ENCODE measurements at places on chromosomes 2 and 18. TPM values are rescaled to one million over a fixed set of nuclear protein-coding genes. Genes with fewer than 3 reads are reported as not detected.

Gene GBX2
- 0.15 TPM for total RNA-seq

- no peaks in the 10 kb centered on the region for H3K4me1 ChIP-seq
- no peaks in the 10 kb centered on the region for H3K36me3 ChIP-seq
- no peaks in the 10 kb centered on the region for H3K27me3 ChIP-seq
- no peak for DNase-seq
- H3K27ac ChIP-seq = no peak overlapping the region
Measured at GRCh38 chr2:41878716-41879234, 169.0 kb upstream of the PKDCC start.

Gene TUBB8B
- total RNA-seq = not detected

- no peak for DNase-seq
- H3K36me3 ChIP-seq = no peaks in the 10 kb centered on the region
- peaks cover 12% of the 10 kb centered on the region for H3K4me1 ChIP-seq
- no peak overlapping the region for H3K27ac ChIP-seq
Measured at GRCh38 chr18:13366131-13366530, 147.6 kb downstream of the LDLRAD4 start.

Gene FOXD4L1
- 0.13 TPM for total RNA-seq

DNA sequence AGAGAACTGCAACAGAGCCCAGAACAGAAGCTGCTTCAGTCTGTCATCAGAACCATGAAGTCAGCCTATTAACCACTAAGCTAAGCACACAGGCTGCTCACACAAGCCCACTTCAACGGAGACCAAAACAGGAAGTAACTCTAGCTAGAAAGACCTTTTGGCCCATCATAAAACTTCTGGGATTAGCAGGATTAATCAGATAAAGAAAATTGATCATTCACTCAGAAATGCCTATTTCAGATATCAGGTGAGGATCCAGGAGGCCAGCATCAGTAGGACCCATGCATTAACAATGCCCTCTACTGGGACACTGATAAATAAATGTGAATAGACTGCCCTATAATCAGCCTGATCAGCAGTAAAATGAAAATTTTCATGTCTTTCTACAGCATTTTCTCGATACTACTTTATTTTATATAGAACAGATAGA is 101.4 kb downstream of the WDPCP start:
- peaks cover 5% of the 10 kb centered on the region for H3K4me1 ChIP-seq
- H3K36me3 ChIP-seq = no peaks in the 10 kb centered on the region
- H3K27ac ChIP-seq = no peak overlapping the region
- no peaks in the 10 kb centered on the region for H3K27me3 ChIP-seq
- no peak overlapping the region for H3K4me3 ChIP-seq
- DNase-seq = no peak

Gene SH3BP4
- 13.1 TPM for total RNA-seq

- H3K4me3 ChIP-seq = no peak overlapping the region
- no peak for DNase-seq
- no peak overlapping the region for H3K27ac ChIP-seq
- no peaks in the 10 kb centered on the region for H3K27me3 ChIP-seq
- H3K4me1 ChIP-seq = no peaks in the 10 kb centered on the region
- no peaks in the 10 kb centered on the region for H3K36me3 ChIP-seq
Measured at GRCh38 chr2:95730813-95731212, 139.0 kb downstream of the TRIM43 start.

GRCh38 chr18:53861185-53861584 is 363.3 kb downstream of the MBD2 start:
- H3K4me3 ChIP-seq = no peak overlapping the region
- no peaks in the 10 kb centered on the region for H3K4me1 ChIP-seq
- DNase-seq = no peak
- no peak overlapping the region for H3K27ac ChIP-seq
- no peaks in the 10 kb centered on the region for H3K36me3 ChIP-seq

DNA sequence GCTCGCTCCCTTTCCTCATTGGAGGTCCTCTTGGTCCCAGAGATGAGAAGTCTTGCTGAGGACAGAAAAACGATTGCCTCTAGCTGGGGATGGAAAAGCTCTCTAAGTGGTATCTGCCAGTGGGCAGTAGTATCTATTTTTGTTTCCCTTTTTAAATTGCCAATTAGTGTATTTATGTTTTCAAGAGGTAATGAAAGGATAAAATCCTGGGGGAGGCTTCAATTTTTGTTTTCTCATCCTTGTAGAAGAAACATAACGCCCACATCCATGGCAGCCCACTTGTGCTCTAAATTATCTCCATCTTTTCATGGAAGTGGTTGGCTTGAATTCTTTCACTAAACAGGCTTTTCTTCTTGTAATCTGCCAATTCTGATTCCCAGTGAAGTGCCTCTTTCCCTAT is 14.3 kb downstream of the ANKRD29 start:
- H3K36me3 ChIP-seq = no peaks in the 10 kb centered on the region
- no peak for DNase-seq
- H3K4me1 ChIP-seq = peaks cover 30% of the 10 kb centered on the region
- no peaks in the 10 kb centered on the region for H3K27me3 ChIP-seq
- no peak overlapping the region for H3K27ac ChIP-seq
- peak overlapping the region; percentile 15 for H3K4me3 ChIP-seq

Gene RESP18
- not detected for total RNA-seq

DNA sequence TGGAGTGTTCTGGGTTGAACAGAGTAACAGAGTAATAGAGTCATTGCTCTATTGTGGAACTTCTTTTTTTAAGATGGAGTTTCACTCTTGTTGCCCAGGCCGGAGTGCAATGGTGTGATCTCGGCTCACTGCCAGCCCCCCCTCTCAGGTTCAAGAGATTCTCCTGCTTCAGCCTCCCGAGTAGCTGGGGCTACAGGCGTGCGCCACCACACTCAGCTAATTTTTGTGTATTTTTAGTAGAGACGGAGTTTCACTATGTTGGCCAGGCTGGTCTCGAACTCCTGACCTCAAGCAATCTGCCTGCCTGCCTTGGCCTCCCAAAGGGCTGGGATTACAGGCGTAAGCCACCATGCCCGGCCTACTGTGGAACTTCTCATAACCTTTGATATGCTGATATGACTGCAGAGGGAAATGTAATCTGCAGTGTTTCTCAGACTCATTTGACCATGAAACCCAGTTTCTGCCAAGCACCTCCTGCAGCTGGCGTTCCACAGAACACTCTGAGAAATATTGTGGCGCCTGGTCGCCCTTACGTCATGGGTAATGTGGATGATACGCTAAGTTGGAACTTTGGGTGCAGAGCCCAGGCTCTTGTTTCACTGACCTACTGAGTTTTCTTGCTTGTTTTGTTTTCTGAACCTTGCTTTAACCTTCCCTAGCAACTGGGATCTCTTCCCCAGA is 213.8 kb downstream of the BCL2 start:
- H3K36me3 ChIP-seq = no peaks in the 10 kb centered on the region
- H3K27ac ChIP-seq = no peak overlapping the region
- no peak overlapping the region for H3K4me3 ChIP-seq
- no peaks in the 10 kb centered on the region for H3K27me3 ChIP-seq
- DNase-seq = no peak

Gene TWIST2
- 3.2 TPM for total RNA-seq

DNA sequence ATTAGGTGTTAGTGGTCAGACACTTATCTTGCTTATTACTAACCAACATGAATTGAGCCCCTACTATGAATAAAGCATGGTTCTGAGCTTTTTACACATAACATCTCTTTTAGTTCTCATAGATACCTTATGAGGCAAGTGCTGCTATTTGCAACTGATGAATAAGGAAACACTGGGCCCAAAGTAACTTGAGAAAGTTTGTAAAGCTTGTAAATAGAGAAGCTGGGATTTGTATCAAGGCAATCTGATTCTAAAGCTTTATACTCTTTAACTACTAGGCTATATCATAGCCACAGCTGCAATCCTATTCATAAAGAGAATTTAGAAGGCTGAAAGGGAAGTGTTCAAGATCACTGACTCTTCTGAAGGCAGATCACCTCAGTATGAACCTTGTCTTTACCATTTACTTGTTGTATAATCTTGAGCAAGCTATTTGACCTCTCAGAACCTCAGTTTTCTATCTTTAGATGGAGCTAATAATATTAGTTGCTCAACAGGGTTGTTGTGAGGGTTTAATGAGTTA is 60.4 kb downstream of the ABCB11 start:
- H3K4me3 ChIP-seq = no peak overlapping the region
- H3K27ac ChIP-seq = peak overlapping the region; percentile 67
- no peak for DNase-seq
- H3K27me3 ChIP-seq = no peaks in the 10 kb centered on the region
- H3K4me1 ChIP-seq = peaks cover under 1% of the 10 kb centered on the region

GRCh38 chr18:31819106-31819924 is 58.6 kb upstream of the SLC25A52 start:
- no peaks in the 10 kb centered on the region for H3K36me3 ChIP-seq
- H3K27me3 ChIP-seq = no peaks in the 10 kb centered on the region
- peaks cover 8% of the 10 kb centered on the region for H3K4me1 ChIP-seq
- no peak overlapping the region for H3K4me3 ChIP-seq

Gene AKAIN1
- not detected for total RNA-seq

DNA sequence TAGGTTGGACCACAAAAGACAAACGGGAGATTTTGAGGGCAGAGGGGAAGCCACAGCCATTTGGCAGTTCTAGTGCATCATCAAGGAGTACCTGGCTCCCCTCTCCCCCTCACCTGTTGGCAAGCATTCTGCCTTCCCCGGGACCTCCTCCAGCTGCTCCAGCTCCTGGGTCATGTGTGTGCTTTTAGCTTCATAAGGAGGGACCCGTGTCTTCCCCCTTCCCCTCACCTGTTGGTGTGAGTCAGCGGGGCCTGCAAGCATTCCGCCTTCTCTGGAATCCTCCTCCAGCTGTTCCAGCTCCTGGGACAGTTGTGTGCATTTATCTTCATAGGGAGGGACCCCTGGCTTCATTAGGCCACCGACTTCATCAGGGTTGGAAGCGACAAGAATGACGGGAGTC is 58.8 kb downstream of the SPP2 start:
- H3K4me1 ChIP-seq = no peaks in the 10 kb centered on the region
- DNase-seq = no peak
- no peaks in the 10 kb centered on the region for H3K36me3 ChIP-seq
- no peak overlapping the region for H3K4me3 ChIP-seq

Gene FBLN7
- 0.59 TPM for total RNA-seq

- H3K36me3 ChIP-seq = no peaks in the 10 kb centered on the region
- no peak for DNase-seq
- no peaks in the 10 kb centered on the region for H3K4me1 ChIP-seq
- H3K27me3 ChIP-seq = no peaks in the 10 kb centered on the region
- H3K27ac ChIP-seq = no peak overlapping the region
- no peak overlapping the region for H3K4me3 ChIP-seq
Measured at GRCh38 chr2:106978647-106979046, 92.7 kb upstream of the ST6GAL2 start.

DNA sequence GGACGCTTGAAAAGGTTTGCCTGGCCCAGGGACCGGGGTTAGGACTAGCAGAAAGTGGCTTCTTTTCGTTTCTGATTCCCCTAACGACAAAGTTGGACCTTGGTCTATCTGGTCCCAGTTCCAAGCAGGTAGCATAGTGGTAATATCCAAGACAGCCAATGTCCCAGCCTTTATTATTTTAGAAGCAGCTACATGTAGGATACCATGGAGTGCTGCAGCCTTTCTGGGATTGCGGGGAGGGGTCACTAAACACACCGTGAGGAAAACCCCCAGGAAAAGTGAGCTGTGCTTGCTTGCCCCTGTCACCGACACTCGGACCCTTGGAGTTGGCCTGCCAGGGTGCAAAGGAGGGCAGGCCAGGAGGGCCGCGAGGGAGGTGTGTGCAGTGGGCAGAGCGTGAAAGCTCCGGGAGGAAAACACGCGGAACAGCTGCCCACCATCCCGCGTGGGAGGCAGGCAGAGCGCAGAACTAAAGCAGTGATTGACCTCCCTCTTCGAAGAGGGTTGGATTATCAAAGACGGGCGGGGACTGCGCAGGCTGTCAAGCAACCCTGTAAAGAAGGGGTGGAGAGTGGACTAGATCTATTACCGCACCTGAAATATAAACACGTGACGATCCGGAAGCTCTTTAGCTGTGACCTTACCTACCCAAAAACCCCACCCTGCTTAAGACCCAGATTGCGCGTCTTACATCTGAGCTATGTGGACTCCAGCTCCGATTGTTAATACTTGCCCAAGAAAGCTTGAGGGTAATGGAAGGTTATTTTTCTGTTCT is 624 bp upstream of the MAP4K3 start:
- H3K27me3 ChIP-seq = no peaks in the 10 kb centered on the region
- DNase-seq = peak; percentile 47
- peak overlapping the region; percentile 89 for H3K4me3 ChIP-seq
- H3K4me1 ChIP-seq = peaks cover 47% of the 10 kb centered on the region
- H3K27ac ChIP-seq = peak overlapping the region; percentile 94

GRCh38 chr2:158232476-158232875 is 130.8 kb downstream of the UPP2 start:
- DNase-seq = no peak
- H3K27ac ChIP-seq = no peak overlapping the region
- H3K27me3 ChIP-seq = no peaks in the 10 kb centered on the region

Gene ARPC2
- 136 TPM for total RNA-seq

GRCh38 chr2:181806039-181806392 is 85.5 kb upstream of the ITPRID2 start:
- H3K27me3 ChIP-seq = no peaks in the 10 kb centered on the region
- no peak overlapping the region for H3K4me3 ChIP-seq
- H3K36me3 ChIP-seq = no peaks in the 10 kb centered on the region
- peak overlapping the region; percentile 48 for H3K27ac ChIP-seq
- H3K4me1 ChIP-seq = peaks cover 30% of the 10 kb centered on the region

Gene FAM117B
- 1.4 TPM for total RNA-seq

DNA sequence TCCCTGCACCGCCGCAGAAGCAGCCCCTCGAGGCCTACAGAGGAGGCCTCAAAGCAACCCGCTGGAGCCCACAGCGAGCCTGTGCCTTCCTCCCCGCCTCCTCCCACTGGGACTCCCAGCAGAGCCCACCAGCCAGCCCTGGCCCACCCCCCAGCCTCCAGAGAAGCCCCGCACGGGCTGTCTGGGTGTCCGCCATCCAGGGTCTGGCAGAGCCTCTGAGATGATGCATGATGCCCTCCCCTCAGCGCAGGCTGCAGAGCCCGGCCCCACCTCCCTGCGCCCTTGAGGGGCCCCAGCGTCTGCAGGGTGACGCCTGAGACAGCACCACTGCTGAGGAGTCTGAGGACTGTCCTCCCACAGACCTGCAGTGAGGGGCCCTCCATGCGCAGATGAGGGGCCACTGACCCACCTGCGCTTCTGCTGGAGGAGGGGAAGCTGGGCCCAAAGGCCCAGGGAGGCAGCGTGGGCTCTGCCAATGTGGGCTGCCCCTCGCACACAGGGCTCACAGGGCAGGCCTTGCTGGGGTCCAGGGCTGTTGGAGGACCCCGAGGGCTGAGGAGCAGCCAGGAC is 31.2 kb downstream of the GPC1 start:
- peak; percentile 9 for DNase-seq
- H3K27me3 ChIP-seq = no peaks in the 10 kb centered on the region
- H3K4me3 ChIP-seq = no peak overlapping the region
- H3K27ac ChIP-seq = peak overlapping the region; percentile 70

GRCh38 chr18:73893880-73894279 is 253.8 kb downstream of the FBXO15 start:
- DNase-seq = no peak
- no peak overlapping the region for H3K27ac ChIP-seq
- no peaks in the 10 kb centered on the region for H3K27me3 ChIP-seq
- H3K4me3 ChIP-seq = no peak overlapping the region
- H3K4me1 ChIP-seq = no peaks in the 10 kb centered on the region

DNA sequence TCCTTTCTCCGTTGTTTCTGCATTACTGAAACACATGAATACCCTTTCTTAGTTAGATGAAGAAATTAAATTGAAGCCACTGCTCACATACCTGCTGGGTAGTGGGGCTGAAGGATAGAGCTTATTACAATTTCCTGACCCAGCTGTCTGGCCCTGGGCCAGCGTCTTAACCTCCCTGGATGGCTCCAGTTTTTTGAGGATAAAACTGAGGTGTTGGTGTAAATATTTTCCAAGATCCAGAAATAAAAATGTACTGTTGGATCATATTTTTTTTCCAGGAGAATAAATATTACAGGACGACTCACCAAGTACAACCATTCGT is 3.5 kb downstream of the RNF144A start:
- H3K4me1 ChIP-seq = peaks cover 70% of the 10 kb centered on the region
- DNase-seq = no peak
- H3K27me3 ChIP-seq = no peaks in the 10 kb centered on the region
- no peak overlapping the region for H3K4me3 ChIP-seq
- H3K27ac ChIP-seq = no peak overlapping the region
